DMS 273 treated with DMSO at 0.1 percent for 48 hours (cell line): ENCODE measurements at places on chromosomes 7 and 10.

DNA sequence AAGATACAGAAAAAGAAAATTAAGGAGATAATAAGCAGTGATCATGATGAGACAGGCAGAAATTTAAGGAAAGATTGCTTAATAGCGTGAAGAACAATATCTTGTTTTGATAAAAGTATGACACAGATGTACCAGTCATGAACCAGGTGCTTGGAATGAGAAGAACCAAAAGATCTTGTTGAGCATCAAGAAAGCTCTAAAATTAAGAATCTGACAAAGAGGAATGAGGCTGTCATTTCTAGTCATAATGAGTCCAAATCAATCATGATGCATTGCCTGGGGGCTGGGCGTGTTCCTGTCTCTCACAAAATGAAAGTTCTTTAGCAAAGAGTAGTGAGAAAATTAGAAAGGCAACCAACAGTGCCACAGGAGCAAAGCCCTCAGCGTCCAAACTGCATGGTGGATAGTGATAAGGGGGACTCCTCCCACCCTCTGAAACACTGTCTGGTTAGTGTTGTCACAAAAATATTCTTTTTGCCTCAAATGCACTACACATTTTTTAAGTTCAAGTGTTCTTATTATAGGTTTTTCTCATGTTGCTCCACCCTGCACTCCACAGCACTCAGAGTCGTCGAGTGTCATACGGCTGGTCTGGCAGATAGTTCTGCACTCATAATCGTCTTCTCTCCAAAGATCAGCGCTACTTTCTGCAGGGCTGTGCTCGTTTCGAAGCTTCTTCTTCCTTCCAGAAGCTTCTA, 439.6 kb downstream of the TNS3 start:
- DNase-seq: no peak

DNA sequence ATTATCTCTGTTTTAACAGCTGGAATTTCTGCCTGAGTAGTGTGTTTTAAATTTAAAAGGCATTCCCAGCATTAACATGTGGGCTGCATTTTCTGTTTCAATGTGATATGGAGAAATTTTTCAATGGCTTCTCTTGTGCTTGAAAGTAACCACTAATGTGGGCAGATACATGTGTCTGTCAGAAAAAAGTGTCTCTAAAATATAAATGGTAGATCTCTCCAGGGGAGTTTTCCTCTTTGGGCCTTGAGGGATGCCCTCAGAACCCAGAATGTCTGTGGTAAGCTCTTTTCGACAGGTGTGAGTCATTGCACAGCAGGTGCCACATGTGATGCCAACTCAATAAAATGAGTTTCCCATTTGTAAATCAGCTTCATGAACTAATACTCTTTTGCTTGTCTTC, 221.1 kb downstream of the SEMA3E start:
- DNase-seq: no peak

DNA sequence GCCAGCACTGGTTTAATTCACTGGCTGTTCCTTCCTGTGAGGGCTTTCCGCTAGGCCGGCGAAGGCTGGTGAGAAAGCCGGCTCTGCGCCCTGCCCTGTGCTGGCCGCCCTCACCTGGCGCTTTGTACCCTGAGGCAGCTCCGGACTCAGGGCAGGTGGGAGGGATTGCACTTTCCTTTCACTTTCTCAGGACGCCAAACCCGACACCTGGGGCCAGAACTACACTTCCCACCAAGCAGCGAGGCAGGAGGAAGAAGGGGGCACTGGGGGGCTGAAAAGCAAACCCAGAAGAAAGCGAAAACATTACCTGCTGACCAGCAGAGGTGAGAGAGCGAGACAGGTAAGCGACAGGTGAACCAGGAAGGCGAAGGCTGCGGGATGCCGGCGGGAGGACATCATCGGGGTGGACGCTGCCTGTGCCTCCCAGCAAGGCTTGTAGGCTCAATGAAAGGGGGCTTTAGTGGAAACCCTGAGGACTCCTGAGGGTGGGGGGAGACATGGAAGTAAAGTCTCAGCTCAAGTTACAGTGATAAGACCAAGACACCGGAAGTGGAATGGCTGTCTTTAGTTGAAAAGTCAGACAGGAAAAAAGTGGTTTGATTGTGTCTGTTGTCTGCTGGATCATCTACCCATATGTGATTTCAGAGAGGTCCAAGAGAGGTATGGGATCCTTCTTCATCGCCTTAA, at the start of gene RAB19:
Gene RAB19 (plus strand): TSS at position 181 of the 687 bp plus-strand sequence. CDS start 3,589 bp downstream, outside the sequence.
- DNase-seq: no peak

- no peak for DNase-seq
Observed at GRCh38 chr10:11331726-11332125, 279.7 kb downstream of the USP6NL start.

GRCh38 chr10:121740069-121740468, 141.8 kb upstream of the FGFR2 start:
- DNase-seq: no peak
